Right atrium auricular region (tissue), 2 donors: ENCODE measurements at places on chromosomes 3 and 15.
A peak's percentile ranks its signal among the peaks of the same experiment; 100 is the strongest.

DNA sequence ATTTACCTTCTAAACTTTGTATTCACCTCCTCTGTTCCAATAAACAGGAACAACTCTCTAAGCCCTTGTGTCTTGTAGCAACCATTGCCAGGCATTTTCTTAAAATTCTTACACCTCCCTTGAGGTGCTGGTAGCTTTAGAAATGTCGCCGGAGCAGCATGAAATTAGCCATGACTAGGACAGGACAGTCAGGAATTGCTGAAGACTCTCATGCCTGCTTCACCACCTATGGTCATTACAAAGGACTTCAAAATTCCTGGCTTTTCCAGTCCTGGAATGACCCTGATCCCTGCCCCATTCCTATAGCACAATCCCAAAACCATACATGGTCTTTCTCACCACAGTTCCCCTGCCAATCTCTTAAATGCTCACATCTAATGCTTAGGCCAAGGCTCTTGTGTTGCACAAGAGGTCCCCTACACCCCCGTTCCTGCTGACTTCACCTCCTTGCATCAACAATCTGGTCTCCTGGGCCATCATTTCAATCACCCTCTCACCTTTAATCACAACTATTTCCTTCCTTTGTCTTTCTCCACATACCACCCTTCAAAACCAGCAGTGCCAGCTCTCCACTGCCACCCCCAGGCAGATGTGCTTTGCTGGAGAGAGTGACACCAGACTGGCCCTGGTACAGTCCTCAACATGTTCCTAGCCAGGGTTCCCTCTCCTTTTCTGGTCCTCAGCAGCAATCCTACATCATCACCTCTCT lies 113.2 kb upstream of the TJP1 start:
- no peak for DNase-seq

DNA sequence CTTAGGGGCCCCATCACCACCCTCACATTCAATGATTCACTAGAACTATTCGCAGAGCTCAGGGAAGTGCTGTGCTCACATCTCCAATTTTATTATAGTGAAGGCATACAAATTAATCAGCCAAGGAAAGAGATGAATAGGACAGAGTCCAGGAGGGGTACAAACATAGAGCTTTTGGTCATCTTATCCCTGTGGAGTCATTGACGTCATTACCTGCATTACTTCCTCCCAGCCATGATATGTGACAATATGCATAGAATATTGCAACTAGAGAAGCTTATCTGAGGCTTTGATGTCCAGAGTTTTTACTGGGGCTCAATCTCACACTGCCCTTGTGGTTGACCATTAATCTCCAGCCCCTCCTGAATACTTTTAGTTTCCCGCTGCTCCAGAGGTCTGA lies 1.5 kb downstream of the IQCH start:
- DNase-seq, result no peak

DNA sequence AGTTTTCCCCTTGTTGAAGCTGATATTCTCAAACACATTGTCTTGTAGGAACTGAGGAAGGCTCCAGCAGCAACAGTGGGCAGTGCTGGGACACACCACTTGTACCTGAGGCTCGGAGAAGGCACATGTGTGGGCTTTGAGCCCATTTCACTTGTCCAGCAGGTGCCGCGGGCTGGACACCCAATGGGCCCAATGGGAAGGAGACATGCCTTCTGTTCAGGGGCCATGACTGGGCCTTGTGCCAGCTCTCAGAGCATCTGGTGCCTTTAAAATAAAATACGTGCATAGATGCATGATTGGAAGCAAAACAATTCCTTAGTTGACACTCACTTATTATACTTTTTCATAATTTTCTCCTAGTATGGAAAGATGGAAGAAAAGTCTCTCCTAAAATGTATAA lies 334.2 kb downstream of the KLF13 start:
- no peak for DNase-seq

DNA sequence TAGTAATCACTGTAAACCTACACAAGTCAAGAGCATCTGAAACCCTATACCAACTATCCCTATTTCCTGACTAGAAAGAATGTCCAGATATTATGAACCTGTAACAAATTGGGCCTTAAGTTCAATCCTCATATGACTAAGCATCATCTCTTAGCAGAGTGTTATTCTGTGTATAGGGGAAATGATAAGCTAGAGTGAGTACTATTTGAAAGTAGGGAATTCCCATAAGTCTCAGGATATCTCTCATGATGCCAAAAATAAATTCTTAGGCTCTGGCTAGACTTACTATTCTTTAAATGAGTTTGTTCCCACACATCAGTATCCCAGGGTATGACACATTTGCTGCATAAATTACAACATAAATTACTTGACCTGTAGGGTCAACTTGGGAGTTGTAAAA lies 15.3 kb downstream of the MRPL47 start:
- DNase-seq, result no peak

DNA sequence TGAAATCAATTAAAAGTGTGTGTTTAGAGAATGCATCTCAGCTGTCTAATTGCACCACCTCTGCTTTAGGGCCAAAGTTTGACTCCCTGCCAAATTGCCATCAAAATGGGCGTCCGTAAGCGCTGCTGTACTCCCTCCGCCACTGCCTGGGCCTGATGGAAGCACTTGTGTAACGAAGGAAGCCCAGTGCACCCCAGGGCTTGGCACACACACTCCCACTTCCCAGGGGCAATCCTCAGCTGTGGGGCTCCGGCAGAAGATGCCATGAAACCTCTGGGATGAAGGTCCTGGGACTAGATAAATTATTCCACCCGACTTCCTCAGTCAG lies 137.8 kb downstream of the RORA start:
- no peak for DNase-seq

DNA sequence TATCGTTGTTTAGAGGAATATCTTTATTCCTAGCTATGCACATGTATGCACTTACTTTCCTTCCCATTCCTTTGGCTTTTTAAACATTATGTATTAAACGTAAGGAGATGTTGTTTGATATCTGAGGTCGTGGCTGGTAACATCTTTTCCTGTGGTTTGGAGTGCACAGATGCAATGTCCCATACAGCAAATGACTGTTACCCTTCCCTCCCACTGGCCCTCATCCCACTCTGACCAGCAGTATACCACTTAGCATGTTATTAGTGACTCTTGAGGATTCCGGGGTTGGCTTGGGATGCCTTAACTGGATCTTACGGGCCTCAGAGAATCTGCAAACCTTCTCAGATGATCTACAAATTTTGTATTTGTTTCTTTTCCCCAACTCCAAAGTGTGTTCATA lies 34.5 kb downstream of the TGFBR2 start:
- no peak for DNase-seq

DNA sequence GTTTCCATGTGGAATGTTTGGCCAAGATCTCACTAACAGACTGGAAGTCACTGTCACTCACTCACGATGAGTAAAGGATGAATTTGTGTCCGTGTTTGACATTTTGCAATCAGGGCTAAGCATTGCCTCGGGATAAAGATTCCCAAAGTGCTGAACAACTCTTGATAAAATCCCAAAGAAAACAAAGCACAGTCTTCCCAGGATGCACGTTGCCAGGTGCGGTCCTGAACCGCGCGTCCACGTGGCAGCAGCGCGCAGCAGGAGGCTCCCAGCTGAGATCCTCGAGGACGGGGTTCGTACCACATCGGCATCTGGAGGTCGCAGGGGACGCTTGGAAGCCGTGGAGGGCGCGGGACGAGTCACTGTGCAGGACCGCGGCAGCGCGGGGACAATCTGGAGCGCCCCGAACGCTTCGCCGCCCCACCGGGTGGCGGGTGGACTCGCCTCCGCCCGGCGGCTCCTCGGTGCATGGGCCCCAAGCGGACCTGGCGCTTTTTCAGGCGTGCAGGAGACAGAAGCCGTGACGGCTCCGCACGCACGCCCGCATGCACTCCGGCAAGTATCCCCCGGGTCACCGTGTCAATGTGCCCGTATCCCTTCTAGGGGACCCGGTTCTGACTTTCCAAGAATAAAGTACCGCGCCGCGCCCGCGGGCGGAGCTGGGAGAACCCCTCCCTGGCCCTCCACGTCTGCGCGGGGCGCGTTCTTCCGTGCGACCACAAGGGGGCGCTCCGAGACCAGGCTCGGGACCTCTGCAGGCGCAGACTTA lies 17.7 kb downstream of the CPN2 start:
- peak; percentile 89 for DNase-seq

DNA sequence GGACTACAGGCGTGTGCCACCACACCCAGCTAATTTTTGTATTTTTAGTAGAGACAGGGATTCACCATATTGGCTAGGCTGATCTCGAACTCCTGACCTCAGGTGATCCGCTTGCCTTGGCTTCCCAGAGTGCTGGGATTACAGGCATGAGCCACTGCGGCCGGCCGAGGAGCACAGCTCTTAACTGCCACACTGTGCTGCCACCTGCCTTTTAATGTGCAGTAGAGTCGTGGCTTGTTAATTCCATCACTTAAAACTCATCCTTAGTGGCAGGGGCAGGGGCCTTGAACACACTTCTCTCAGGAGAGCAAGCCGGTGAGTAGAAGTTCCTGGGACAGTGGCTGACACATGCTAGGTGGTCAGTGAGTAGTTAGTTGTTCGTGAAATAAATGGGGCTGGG lies 12.5 kb downstream of the ABCF3 start:
- no peak for DNase-seq

- no peak for DNase-seq
Observed at GRCh38 chr3:149475451-149476060, 1.1 kb downstream of the TM4SF4 start.

DNA sequence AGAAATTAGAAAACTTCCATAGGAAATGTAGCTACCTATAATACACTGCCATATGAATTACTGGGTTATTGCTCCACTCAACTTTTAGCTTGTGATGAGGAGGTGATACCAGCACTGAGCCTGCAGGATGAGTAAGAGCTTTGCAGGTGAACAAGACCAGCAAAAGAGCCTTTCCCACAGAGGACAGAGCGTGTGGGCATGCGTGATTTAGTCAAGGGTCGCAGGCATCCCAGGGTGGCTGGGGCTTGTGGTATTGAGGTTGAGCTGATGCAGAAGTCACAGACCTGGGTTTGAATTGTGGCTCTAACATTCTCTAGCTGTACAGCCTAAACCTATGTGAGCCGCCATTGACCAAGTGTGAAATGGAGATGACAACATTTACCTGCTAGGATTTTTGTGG lies 5.6 kb downstream of the NRROS start:
- DNase-seq, result no peak

GRCh38 chr3:66195347-66195783 lies 25.4 kb upstream of the SLC25A26 start:
- no peak for DNase-seq

GRCh38 chr3:47193871-47194859 lies 30.3 kb upstream of the SETD2 start:
- DNase-seq, result no peak

GRCh38 chr3:162742159-162742717 lies 1245.6 kb downstream of the OTOL1 start:
- DNase-seq, result no peak

- DNase-seq, result no peak
Observed at GRCh38 chr3:27287052-27287451, 82.1 kb downstream of the NEK10 start.

DNA sequence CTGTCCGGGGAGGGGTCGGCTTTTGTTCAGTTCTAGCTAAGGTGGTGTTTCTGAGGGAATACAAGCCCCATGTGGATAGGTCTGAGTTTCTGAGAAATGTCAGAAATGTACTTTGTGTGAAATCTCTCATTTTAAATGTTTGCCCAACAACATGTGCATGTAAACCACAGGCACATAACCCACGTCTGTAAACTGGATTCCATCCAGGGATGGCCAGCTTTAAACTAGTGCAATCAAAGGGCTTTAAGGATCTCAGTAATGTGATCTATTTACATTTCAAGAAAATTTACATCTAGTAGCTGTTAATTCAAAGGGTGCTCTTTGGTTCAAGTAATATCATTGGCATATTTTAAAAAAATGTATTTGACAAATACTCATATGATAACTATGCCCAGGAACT lies 52.0 kb downstream of the POLR2M start:
- DNase-seq, result no peak

DNA sequence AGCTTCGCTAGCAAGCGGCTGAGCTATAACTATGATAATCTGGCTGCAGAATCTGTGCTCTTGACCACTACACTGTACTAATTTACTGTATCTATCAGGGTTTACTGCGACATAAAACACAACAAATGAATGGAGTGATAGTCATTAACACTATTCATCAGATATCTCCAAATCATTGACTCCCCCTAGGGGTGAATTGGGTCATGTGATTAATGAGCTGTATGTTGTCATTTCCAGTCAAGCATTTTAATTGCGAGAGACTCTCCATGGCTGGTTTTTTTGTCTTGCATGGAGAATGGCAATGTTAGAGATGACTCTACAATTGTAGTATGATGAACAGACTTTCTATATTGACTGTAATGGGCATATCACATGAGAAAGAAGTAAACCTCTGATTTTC lies 10.5 kb upstream of the TM4SF18 start:
- no peak for DNase-seq

GRCh38 chr15:29242456-29243242 lies 27.0 kb downstream of the NSMCE3 start:
- DNase-seq, result no peak

DNA sequence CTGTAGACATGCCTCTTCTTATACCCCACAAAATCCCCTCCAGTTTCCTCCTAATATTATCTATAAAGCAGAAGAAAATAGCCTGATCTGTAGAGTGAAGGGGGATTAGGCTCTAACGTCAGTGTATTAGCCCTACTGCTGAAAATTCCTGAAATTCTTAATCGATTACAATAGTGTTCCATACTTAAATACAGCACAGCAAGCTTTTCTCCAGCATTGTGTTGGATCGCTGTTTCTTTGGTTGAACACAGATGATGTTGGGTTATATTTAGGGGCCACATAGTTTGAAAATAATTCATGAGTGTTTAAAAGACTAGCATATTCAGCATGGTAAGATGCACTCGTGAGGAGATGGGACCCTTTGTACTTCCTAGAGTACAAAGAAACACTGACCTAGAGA lies 52.5 kb downstream of the PIAS1 start:
- no peak for DNase-seq

DNA sequence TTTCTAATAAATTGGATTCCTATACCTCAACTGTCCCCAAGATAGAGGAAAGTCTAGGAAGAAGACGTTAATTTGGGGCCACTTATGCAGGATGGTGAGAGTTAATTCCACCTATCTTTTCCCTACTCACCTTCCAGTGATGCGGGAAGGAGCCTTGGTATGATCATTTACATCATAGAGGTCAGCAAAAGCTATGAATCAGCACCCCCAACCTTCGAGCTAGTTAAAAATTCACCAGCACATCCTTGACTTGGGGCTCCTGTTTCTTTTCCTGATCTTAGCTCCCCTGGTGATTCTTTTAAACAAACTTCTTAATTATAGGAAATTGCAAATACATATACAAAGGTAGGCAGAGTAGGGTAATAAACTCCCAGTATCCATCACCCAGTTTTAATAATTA lies 366.6 kb downstream of the SOX2 start:
- no peak for DNase-seq

- DNase-seq, result no peak
Observed at GRCh38 chr15:100913961-100914360, 5.2 kb upstream of the LRRK1 start.

- DNase-seq, result no peak
Observed at GRCh38 chr3:49745986-49746385, 22.2 kb upstream of the GMPPB start.
